ENCODE measurements at places on chromosomes 11 and 22.

DNA sequence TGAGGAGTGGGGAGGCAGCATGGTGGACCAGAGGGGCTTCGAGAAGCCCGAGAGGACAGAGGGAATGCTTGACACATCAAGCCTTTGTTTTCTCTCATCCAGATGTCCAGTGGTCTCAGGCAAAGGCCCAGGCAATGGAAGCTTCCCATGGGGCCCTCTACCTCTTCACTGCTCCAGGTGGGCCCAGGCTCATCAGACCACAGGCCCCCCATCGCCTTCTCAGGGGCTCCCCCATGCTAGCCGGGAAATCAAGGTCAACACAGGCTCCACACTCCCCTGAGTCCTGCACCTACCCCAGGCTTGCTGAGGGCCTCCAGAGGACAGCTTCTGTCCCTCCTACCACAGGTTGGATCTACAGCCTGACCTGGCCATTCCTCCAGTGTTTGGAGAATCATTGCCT lies 157.5 kb downstream of the CHST1 start:
- no peak for ATAC-seq

DNA sequence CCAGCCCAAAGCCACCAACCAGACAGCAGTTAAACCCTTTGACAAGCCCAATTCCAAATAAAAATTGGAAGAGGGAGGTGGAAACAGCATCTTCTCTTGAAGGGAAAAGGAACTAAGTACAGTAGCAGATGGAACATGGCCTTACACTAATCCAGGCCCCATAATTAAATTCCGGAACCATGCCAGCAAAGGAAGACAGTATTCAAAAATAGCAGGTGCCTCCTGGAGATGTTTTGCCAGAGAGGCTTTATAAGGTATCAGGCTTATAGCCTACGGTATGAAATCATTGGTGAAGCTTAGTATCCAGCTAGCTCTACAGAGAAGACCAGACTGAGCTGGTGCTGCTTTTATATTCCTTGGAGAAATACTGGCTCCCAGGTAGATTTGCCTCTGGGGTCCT lies 344.1 kb upstream of the API5 start:
- ATAC-seq: no peak

GRCh38 chr22:39220890-39221850 lies 23.6 kb downstream of the PDGFB start:
- peak; percentile 47 for ATAC-seq

DNA sequence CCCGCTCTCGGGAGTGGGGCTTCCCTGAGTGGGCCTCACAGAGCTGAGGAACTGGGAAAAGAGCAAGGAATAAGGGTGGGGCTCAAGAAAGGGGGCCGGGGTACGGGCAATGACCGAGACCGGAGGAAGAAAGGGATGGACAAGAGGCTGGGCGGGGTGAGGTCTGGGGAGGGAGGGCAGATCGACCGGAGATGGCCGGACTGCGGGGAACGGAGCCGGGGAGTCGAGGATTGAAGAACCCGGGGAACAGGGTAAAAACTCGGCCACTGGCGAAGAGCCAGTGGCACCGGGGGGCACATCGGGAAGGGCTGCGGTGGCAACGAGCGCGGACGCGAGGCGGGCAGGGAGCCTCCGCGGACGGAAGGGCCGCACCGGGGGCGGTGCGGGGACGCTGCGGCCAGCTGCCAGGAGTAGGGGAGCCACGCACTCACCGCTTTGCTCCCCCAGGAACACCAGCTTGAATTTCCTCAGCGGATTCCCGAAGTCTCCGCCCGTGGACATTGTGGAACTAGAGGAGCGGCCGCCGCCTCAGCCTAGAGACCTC lies 667 bp downstream of the RAB6A start:
- ATAC-seq: no peak

GRCh38 chr11:34449013-34449412 lies 10.3 kb downstream of the CAT start:
- ATAC-seq: peak; percentile 45

GRCh38 chr11:17972987-17973386 lies 39.9 kb downstream of the SERGEF start:
- ATAC-seq: no peak

DNA sequence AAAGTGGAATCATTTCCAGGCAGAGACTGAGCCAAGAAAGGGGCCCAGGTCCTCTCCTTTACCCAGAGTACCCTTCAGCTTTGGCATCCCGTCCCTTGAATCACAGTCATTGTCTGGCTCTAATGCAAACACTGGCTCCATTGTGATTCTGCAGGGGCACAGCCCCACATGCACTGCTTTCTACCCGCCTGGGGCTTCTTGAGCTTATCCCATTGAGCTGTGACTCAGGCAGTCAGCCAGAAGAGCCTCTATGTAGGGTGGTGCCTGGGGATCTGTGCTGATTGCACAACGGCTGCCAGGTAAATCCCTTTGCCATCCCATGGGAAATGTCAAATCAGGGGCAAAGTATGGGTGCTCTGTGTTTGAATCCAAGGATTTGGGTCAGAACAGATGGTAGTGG lies 88.9 kb downstream of the RASSF10 start:
- no peak for ATAC-seq

- no peak for ATAC-seq
Observed at GRCh38 chr11:69512790-69513189, 31.3 kb downstream of the LINC01488 start.

GRCh38 chr11:94630221-94630620 lies 63.1 kb downstream of the PIWIL4 start:
- no peak for ATAC-seq

DNA sequence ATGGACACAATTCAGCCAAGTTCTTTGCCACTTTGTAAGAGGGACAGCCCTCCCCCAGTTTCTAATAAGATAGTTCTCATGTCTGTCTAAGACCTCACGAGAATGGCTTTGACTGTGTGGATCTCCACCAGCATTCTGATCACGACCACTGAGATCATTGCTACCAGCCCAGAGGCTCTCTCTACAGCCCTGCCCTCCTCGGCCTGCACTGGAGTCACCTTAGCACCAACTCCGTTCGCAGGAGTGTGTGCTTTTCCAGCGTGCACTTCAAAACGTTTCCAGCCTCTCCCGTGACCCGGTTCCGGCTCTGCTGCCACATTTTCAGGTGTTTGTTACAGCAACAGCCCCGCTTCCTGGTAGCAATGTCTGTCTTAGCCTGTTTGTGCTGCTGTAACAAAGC lies 26.2 kb downstream of the TSPAN32 start:
- no peak for ATAC-seq

DNA sequence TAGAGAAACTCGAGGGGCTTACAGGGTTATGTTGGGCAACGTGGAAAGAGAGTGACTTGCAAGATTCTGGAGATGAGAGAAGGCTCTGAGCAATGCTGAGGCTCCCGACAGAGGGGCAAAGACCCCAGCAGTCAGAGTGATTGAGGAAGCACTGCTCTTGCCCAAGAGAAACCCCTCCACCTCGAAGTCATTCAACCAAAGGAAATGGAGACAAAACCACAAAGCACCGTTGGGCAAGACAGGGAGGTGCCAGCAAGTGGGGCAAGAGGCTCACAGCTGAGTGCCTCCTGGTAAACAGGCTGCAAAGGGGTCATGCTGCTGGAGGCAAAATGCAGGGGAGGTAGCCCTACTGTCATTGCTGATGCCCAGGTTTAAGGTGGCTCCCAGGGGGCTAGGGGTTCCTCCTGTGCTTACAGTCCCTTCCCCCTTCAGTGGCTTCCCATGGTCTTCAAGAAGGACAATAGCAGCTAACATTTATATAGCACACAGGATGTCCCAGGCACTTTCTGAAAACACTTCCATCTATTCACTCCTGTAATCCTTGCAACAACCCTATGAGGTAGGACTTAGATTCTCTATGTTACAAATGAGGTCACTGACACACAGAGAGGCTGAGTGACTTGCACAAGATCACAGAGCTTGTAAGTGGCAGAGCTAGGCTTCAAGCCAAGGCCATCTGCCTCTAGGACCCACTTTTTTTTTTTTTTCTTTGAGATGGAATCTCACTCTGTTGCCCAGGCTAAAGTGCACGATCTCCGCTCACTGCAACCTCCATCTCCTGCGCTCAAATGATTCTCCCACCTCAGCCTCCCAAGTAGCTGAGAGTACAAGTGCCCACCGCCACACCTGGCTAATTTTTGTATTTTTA lies 18.1 kb upstream of the MYH9 start:
- ATAC-seq: peak; percentile 86

DNA sequence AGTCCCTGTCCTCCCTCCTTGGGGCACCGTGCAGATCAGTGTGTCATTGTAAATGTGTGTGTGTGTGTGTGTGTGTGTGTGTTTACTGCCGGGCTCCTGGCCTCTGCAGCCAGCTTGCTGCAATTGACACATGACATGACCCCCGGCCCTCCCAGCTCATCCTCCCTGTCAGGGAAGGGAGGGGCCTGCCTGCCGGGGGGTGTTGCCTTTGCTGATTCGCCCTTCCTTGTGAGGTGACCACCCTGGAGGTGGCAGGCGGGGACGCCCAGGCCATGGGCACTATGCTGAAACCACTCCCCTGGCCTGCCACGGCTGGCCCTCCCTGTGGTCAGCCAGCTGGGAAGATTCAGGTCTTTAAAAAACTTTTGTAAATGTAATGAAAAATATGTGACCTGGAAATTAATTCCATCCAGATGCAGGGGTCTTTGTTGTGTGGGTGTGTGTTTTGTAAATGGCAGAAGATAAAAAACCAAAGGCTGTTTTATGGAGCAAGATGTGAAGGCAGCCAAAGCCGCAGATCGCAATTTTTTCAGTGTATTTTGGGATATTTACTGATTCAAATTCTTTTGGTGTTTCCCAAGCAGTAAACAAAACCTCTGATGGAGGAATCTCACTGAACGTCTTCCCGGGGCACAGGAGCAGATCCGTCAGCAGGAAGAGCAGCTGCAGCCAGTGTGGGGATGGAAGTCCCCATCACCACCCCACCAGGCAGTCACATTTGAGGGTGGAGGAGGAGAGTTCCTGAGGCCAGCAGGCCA lies 23.2 kb downstream of the SHISAL1 start:
- ATAC-seq: no peak

GRCh38 chr22:28426346-28427132 lies 253.1 kb downstream of the TTC28 start:
- ATAC-seq: no peak

GRCh38 chr22:31830721-31831070 lies 76.9 kb downstream of the DEPDC5 start:
- no peak for ATAC-seq

DNA sequence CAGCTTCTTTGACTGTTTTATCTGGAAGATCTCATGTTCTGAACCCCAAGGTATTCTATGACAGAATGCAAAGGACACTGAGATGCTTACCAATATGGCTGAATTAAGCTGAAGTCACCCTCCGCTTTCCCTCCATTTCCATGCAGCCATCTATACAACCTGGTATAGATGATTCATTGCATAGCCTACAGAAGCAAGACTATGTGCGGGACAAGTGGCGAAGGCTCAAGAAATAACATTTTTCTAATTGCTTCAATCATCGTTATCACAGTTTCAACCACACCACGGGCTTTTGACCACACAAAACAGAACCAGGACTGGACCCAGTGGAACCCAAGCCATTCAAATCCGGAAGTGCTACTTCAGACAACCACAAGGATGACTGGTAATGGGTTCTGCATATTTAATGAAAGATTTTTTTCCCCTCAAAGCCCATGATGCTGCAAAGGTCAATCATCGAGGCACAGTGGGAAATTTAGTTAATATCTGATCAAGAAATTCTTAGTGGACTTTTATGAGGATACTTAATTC lies 61.9 kb downstream of the CD44 start:
- ATAC-seq: peak; percentile 63

DNA sequence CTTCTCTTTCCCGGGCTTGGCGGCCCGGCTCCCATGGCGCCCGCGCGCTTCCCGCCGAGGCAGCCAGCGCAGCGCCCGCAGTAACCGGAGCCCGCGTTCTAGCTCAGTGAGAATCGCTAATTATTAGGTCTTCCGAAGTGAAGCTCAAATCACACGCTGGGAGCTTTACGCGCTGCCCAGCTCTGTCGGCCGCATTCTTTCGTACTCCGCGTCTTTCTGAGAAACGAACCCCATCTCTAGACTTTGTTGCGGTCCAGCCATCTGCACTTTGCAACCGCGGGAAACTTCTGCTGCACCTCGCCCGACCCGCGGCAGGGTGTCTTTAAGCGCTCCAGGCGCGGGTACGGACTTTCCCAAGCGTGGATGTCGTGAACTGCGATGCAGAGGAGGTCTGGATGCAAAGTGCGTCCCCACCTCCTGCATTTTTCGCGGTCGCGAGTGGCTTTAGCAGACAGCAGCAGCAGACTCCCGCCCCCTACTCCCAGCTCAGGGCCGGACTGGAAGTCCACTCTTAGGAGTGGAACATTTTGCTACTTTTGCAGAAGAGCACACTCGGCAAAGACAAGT lies 6.0 kb upstream of the PAX6 start:
- ATAC-seq: no peak

DNA sequence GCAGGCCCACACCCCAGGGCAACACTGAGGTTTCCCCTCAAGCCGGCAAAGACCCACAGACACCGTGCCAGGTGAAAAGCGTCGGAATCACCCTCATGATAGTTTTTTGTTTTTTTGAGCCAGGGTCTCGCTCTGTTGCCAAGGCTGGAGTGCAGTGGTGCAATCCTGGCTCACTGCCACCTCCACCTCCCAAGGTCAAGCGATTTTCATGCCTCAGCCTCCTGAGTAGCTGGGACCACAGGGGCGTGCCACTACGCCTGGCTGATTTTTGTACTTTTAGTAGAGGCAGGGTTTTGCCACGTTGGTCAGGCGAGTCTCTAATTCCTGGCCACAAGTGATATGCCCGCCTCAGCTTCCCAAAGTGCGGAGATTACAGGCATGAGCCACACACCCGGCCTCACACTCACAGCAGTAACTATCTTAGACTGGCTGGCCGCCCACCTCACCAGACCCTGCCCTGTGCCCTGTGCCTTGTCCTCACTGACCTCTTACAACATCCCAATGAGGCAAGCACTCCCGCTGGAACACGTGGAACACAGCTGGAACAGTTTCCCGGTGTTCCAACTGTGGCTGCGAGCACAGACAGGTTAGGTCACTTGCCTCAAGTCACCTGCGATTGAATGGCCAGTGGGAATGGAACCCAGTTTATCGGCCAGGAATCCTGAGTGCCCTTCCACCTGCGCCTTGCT lies 21.1 kb downstream of the LRRC10B start:
- no peak for ATAC-seq

- no peak for ATAC-seq
Observed at GRCh38 chr11:123630126-123630608, 24.3 kb downstream of the SCN3B start.

DNA sequence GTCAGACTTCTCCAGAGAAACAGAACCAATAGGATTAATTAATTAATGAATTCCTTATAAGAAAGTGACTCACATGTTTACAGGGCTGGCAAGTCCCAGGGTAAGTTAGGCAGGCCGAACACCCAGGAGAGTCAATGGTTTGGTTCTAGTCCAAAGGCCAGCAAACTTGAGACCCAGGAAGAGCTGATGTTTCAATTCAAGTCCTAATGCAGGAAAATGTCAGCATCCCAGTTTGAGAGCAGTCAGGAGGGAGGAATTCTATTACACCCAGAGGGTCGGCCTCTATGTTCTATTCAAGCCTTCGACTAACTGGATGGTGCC lies 466.0 kb downstream of the INSC start:
- ATAC-seq: no peak

Measured in stimulated activated memory B cell treated with anti-CD40 and anti-IgM and Interleukin-4, amounts not matched to agents 10 μg/mL and 1 μg/mL and 100 μg/mL, for 72 hours (primary cell).